ENCODE measurements at places on chromosomes 3 and 15. TPM values are rescaled to one million over a fixed set of nuclear protein-coding genes. Genes with fewer than 3 reads are reported as not detected.

The SLC28A2 gene
- not detected for polyA plus RNA-seq

The ECE2 gene
- not detected for polyA plus RNA-seq

The CHRM5 gene
- polyA plus RNA-seq, result not detected

The ACAP2 gene
- polyA plus RNA-seq, result 15.7 TPM

The CCR3 gene
- polyA plus RNA-seq, result 0.16 TPM

The REC114 gene
- polyA plus RNA-seq, result not detected
